CD4-positive, alpha-beta T cell treated with Interleukin-15 for 4 hours (primary cell): ENCODE measurements at places on chromosomes 6 and 20.

DNA sequence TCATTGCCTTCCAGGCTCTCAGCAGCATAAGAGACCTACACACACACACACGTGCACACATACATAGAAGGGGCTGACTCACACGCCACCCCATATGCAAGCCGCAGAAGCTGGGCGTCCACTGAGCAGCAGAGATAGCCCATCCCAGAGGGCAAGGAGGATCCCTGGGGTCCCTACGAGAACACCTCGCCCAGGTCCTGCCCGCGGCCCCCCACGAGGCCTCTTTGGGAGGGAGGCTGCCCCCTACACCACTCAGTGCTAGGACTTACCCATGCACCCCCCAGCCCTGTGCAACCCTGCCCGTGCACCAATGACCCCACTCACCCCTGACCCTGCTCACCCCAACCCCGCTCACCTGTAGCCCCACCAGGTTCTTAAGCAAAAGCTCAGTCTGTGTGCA is 20.6 kb upstream of the NTSR1 start:
- no peak for DNase-seq

DNA sequence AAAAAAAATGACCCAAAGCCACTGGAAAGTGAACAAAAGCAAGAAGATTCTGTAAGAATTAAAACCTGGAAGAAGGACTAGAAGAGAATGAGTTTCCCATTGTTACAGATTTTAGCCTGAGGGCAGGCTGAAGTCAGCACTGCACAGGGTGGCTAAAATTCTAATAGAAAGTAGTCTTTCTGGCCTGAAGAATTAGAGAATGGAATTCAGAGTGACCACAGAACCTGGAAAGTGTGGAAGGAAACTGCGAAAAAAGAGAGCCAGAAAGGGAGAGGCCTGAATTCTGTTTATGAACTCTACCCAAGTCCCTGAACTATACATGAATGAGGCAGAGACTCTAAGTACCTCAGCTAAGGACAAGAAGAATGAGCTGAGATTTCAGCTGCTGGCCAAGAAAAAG is 38.9 kb upstream of the FILIP1 start:
- DNase-seq = no peak

DNA sequence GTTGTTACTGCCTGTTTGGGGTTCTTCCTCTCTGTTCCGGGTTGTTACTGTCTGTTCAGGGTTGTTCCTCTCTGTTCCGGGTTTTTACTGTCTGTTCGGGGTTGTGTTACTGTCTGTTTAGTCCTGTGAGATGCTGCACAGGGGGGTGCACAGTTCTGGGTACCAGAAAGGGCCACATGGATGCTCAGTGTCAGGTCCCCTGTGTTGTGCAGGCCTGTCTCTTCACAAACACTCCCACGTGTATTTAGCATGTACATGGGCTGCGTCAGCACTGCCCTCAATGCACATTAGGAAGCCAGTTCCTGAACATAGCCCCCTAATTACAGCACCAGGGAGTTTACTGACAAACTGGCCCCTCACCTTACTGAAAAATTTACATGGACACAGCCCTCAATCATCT is 118.5 kb downstream of the DLL1 start:
- DNase-seq = no peak

DNA sequence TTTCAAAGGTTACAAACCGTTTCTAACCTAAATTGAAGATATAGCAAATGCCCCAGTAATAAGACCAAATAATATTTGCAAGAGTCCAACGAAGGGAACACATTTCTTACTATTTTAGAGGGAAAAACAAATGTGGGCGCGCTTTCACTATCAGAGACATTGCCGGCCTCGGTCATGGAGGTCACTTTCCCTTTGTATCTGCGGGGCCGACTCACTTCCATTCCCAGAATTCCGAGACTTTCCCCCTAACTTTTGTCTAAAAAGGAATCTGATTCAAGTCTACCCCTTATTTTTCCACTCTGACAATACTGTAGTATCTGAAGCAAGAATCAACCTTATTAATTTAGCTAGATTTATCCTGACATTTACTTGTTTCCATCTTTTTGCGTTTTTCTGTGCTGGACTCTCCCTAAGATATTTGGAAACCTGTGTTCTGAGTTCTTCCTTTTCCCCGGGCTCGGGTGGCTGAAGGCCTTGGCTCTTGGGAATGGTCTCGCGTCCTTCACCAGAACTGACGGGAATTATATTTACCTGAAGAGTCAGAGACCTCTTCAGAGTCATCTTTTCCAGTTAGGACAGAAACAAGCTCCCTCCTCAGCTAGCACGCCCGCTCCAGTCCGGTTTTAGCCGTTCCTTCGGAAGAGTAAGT is 71.8 kb upstream of the ZNF184 start:
- no peak for DNase-seq

- no peak for DNase-seq
Observed at GRCh38 chr6:64054861-64055260, 419.3 kb downstream of the PHF3 start.

GRCh38 chr20:20411402-20411801 is 43.5 kb downstream of the INSM1 start:
- DNase-seq = no peak
